ENCODE measurements at places on chromosomes 12 and 14.

- no peak for DNase-seq
Measured at GRCh38 chr12:30813525-30814294, 59.0 kb upstream of the CAPRIN2 start.

- DNase-seq, result no peak
Measured at GRCh38 chr14:44662250-44662891, 155.3 kb upstream of the FSCB start.

DNA sequence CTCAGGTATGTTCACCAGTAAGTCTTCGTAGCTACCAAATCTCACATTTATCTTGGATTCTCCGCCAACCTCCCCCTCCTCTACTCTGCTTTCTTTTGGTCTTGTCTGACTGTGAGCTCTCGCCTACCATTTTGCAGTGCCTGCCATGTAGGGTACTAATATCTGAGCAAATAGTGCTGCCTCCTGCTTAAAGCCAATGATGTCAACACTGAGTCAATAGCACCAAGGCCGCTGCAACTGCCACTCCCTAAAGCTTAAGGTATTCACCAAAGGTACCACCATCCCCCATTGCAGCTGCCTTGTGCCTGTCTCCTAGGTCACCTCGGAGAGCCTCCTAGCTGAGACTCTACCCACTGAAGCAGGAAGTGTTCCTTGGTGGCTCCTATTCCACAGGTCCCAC, 114.8 kb upstream of the FUT8 start:
- no peak for DNase-seq

- no peak for DNase-seq
Measured at GRCh38 chr12:6765634-6766581, at the start of gene PTMS. PTMS (plus strand) TSS chr12:6766363; CDS start chr12:6766706, 343 bp downstream.

DNA sequence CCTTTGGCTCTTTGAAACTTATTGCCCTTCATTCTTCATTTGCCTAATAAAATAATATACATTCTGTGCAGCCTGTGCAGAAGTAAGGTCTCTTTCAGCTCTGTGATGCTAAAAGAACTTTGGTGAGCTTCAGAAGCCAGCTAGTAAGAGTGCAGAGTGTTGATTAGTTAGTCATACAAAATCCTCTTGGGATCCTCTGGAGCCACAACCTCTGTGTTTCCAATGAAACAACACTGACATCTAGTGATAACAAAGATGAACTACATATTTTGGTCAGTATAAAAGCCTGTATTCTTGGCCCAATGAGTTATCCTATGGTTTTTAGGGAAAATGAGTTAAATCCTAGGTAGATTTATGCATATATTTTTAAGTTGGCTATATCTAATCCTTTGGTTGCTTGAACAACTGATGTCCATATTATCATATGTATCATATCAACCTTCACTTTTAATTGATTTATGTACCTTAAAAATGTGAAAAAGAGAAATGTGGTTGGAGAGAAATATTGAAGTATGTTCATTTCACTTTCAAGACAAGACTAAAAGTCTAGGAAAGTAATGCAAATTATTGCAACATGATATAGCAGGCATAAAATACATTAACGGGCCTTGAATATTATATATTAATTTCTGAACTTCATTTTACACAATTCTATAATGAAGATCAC, 158.4 kb downstream of the KLHL28 start:
- no peak for DNase-seq

DNA sequence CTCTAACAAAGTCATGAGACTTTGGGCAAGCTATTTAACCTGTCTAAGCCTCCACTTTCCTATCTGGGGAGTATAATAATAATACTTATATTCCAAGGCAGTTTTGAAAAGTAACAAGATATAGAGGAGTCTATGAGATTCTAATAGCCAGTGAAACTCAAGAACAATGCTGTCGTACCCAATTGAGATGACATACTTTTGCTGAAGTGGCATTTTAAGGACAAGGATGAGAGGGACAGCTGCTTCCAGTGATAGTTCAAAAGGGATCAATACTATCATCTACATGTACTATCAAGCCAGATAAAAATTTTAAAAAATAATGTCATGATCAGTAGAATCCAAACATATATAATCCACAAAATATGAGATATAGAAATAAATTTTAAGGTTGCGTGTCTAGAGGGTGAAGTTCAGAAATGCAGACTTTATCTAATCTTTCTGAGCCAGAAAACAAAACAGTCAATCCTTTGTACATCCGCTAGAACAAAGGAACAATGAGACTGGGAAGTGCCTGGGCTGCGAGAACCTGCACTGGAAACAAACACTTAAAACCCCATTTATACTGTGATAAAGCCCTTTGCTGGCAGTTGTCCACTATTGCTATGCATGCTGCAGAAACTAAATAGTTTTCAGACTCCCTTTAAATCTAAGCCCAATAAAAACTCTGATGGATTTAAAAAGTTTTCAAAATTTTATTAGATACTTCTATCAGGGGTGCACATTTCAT, 38.6 kb downstream of the PTPRB start:
- DNase-seq, result no peak

DNA sequence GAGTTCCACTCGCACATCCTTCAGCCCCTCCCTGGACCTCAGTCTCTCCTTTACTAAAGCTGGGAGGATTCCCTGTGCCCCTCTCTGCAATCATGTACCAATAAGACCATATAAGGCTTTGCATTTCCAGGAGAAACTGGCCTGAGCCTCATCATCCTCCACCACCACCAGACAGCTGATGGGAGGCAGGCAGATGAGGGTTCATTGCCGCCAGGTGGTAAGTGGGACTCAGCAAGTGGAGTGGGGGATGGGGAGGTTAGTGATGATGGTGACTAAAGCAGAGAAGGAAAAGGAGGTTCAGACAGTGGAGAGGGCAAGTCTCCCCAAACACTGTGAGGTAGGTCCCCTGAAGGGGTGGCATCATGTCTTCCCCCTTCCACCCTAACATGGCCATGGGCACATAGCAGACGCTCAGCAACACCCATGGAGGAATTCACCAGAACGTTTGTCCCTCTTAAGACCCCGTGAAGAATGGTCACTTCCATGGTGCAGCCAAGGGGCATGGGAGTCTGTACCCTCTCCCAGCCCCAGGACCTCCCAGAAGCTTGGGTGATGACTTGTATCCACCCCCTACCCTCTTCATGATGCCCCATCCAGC, 4.5 kb upstream of the TNFRSF1A start:
- DNase-seq, result no peak

GRCh38 chr12:108591267-108591980, 6.5 kb downstream of the TMEM119 start:
- no peak for DNase-seq

DNA sequence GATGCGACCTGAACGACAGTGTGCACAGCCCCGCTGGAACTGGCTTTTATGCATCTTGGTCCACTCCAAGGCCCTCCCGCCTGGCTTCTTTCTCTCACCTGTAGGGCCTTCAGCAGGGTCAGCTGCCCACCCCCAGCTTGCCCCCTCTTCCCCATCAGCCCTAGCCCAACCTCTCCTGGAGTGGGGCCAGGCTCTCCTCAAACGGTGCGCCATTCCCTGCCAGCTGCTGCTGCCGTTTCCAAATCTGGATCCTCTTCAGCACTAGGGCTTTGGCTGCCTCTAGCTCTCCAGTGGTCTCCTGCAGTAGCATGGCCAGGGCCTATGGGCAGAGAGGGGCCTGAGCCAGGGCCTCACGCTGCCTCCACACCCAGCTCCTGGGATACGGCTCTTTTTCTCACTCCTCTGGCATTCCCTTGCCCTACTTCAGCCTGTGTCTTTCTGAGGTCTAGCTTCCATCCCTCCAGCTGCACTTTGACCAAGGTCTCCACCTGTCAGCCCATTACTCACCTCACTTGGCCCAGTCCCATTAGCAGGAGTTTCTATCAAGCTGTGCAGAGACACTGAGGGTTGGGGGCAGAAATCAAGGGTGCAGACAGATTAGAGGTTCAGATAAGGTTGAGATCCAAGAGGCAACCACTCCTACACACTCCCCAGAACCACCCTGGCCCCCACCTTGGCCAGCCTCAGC, 5.0 kb downstream of the STAT6 start:
- no peak for DNase-seq

GRCh38 chr14:63773504-63773903, 45.6 kb upstream of the SGPP1 start:
- DNase-seq, result no peak

- no peak for DNase-seq
Measured at GRCh38 chr12:96770219-96771102, 136.6 kb upstream of the NEDD1 start.

GRCh38 chr12:89427508-89428156, 75.3 kb upstream of the DUSP6 start:
- no peak for DNase-seq

DNA sequence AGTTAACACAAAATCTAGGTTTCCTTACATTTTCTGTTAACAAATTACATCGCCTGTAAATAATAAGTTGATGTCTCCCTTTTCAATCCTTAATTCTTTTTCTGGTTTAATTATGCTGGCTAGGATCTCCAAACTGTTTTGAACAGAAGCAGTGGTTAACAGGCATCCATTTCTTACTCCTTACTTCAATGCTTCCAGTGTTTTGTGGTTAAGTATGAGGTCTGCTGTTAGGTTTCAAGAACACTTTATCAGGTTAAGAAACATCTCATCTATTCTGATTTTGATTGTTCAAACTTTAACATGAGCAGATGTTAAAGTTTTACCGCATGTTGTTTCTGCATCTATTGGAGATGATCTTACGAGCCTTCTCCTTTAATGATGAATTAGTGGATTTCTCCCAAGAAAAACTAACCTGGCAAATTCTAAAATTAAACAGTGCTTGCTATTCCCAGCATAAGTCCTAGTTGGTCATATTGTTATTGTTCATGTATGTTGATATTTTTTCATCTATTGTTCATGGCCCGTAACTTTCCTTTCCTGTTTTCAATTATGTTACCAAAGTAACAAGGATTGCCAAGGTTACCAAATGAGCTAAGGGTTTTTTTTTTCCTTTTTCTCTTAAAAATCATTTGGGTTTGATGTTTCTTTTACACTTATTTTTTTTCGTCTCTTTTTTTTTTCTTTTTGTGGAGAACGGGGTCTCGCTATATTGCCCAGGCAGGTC, 33.4 kb downstream of the POLE start:
- DNase-seq, result no peak

DNA sequence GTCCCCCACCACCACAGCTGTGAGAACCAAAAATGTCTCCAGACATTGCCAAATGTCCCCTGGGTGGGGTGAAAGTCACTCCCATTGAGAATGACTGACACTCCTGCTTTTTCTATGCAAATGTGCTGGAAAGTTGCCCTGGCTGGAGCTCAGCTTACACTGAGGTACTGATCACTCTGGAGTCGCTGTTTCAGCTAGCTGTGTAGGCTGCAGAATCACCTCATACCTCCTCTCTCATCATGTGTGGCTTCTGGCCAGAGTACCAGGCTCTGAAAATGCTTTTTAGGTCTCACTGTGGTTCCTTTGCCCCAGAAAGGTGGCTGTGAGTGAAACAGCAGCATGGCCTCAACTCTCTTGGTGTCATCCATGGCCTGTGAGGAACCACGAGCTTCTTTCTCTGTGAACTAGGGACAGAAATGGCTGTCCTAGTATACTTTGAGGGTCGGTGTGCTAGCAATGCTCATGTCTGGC, 414.4 kb downstream of the DPF3 start:
- no peak for DNase-seq

- DNase-seq, result no peak
Measured at GRCh38 chr12:19749906-19750574, 310.7 kb downstream of the AEBP2 start.

- no peak for DNase-seq
Measured at GRCh38 chr14:81990312-81990761, 456.7 kb upstream of the SEL1L start.

DNA sequence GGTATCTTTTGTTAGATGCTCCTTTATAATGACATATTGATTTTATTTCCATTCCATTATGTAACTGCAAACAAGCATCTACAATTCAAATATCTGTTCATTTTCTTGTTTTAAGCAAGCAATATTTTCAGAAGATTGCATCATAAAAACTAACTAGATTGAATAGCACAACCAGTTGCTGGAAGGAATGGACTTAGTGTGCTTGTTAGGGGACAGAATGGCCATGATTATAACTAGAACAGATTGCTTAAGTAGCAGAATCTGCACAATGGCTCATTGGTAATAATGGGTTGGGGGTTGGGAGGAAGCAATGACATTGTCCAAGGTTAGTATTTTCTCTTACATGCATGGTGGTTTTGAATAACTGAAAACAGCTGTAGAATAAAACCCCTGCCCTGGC, 939.5 kb downstream of the SLC16A7 start:
- DNase-seq, result no peak

- DNase-seq, result no peak
Measured at GRCh38 chr12:75724928-75725312, 213.5 kb upstream of the KRR1 start.

GRCh38 chr14:59588101-59588500, 11.5 kb upstream of the CCDC175 start:
- no peak for DNase-seq

- no peak for DNase-seq
Measured at GRCh38 chr12:123233505-123234308, 471 bp downstream of the MTRFR start.

GRCh38 chr14:27392153-27392552, 794.3 kb upstream of the NOVA1 start:
- no peak for DNase-seq

GRCh38 chr14:38065106-38065762, 142.5 kb upstream of the SSTR1 start:
- DNase-seq, result peak; percentile 19

- no peak for DNase-seq
Measured at GRCh38 chr12:97461553-97461952, 1.1 kb upstream of the RMST start.

- DNase-seq, result no peak
Measured at GRCh38 chr14:75720842-75721498, 59.9 kb downstream of the TTLL5 start.

- DNase-seq, result no peak
Measured at GRCh38 chr12:123478762-123479161, 20.8 kb downstream of the SNRNP35 start.

DNA sequence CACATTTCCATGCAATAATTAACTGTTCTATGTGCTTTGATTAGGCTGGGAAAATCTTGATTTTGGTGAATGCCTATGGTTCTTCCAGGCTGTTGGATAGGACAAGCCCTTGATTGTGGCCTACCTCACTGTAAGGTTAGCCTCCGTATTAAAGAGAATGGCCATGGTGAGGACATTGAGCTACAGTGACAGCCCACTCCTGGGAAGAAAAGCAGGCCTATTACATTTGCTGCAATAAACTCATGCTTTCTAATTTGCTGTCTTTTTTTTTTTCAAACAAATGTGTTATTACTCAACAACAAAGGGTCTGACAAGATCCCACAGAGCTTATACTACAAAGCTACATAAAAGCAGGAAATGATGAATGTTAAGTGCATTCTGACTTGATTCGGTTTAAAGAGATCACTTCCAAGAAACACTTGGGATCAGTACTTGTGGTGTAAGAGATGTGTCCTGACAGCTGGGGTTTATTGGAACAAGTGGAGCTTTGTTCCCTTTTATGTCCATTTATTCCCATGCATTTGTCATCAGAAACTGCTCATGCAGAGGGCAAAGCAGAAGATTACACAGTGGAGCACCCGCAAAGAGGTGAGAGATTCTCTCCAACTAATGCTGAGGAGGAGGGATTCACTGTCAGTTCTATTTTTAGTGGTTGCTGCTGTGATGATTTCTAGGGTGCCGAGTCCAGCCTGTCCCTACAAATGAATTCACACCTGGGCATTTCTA, 29.1 kb upstream of the KCNK10 start:
- no peak for DNase-seq

Data from stimulated activated CD4-positive, alpha-beta T cell treated with anti-CD3 and anti-CD28 coated beads, Interleukin-15, amount 100 ng/mL, for 1 hour (primary cell).